ENCODE measurements at places on chromosomes 4 and X.

DNA sequence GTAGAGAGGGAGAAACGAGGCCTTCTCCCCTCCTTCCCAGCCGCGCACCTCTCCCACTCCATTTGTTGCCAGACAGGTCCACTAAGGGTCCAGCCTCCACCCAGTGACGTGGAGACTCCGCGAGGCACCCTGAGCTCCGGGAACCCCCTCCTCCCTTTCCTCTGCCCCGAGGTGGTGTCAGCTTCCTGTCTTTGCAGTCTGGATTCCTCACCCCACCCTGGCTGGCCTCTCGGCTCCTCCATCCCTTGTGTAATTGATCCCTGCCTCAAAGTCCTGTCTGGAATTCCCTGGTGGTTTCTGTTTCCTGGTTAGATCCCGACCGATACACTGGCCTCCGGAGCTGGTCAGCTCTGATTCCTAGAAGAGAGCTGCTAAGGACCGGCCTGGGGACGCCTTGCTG lies 105.9 kb upstream of the SCOC start:
- DNase-seq: no peak

- DNase-seq: no peak
Observed at GRCh38 chrX:136318895-136319597, 18.3 kb downstream of the ADGRG4 start.

DNA sequence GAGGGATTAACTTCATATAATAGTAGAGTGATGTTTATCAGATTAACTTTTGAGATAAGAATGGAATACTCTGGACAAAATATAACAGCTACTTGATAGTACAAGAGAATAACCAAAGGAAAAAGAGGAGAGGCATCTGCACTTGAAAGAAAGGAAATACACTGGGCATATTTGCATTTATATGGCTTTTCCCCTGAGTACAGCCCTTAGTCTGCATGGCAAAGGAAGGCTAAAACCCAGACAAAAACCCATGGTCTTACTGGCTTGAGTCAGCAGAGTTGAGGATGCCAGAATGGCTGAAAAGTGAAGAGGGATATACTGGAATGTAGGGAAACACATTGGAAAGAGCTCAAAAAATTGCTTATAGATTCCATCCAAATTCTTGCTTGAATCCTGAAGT lies 101.6 kb downstream of the COL4A5 start:
- DNase-seq: no peak

DNA sequence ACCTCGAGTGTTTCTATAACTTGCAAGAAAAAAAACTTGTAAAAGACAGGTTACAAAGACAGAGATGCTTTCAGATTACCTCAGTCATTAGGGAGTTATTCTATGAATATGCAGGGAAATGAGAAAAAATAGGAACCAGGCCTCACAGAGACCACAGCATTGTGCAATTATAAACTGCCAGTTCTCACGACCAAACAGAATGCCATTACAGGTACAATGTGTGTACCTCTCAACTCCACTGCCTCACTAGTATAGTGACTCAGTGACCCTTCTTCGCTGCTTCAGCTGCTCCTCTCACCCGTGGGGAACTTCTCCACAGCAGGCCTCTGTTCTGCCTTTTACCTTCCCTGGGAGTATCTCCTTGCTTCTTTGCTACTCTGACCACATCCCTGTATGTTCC lies 2.3 kb upstream of the HTATSF1 start:
- DNase-seq: no peak

DNA sequence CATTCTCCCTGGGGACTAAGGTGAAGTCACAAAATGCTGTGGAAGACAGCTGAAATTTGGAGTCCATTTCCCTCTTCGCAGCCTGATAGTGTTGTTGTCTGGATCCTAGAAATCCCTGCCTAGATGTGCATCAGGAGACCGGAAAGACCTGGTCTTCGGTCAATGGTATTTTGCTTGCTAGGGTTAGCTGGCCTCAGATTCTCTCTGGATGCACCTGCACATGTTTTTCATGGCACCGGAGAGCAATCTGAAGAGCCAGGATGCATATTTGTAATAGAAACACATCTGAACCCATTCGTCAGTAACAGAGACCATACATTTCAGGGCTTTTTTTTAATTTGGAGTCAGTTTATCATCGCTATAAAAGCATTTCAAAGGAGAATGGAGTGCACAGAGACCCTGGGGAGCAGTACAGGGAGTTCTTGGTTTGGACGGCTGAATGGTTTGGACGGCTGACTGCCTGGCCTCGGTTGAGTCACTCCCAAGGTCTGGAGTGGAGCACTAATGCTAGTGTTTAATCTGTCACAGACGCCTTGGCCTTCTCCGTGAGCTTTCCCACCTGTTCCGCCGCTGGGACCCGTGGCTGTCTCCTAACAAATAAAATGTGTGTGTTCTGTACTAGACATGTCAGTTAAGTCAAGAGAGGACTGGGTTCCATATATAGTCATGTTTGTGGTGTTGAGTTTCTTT lies 7.5 kb upstream of the PDLIM3 start:
- peak; percentile 65 for DNase-seq

DNA sequence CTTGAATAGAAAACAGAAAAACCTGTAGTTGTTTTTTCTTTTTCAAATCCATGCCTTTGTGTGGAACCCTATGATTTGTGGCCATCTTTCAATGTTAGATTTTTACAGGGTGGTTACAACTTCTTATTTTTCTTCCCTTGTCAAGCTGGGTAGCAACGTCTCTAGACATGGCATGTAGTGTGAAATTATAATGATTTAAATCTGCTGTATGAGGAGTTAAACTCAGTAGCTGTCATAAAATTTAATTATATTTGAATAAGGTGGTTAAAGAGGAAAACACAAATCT lies 78.1 kb upstream of the CBLL2 start:
- DNase-seq: no peak

DNA sequence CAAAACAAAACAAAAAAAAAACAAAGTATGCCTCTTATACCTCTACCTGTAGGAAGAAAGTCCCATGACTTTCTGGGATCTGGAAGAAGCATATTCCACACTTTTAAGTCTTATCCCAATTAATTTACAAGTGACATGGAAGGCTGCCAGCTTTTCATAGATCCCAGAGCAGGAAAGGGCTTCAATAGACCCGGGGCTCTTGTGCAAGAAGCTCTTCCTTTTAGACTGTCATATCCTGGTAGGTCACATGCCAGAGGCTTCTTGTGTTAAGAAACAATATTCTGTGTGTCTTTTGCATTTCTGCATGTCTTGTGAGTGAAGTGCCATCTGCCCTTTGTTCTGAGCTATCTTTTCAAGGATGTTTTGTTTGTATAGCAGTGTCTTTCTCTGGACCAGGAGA lies 84.4 kb upstream of the PHOX2B start:
- DNase-seq: no peak

GRCh38 chr4:108943976-108944591 lies 181.2 kb upstream of the ETNPPL start:
- DNase-seq: no peak

- no peak for DNase-seq
Observed at GRCh38 chr4:180598281-180598680, 1644.9 kb upstream of the TENM3 start.

DNA sequence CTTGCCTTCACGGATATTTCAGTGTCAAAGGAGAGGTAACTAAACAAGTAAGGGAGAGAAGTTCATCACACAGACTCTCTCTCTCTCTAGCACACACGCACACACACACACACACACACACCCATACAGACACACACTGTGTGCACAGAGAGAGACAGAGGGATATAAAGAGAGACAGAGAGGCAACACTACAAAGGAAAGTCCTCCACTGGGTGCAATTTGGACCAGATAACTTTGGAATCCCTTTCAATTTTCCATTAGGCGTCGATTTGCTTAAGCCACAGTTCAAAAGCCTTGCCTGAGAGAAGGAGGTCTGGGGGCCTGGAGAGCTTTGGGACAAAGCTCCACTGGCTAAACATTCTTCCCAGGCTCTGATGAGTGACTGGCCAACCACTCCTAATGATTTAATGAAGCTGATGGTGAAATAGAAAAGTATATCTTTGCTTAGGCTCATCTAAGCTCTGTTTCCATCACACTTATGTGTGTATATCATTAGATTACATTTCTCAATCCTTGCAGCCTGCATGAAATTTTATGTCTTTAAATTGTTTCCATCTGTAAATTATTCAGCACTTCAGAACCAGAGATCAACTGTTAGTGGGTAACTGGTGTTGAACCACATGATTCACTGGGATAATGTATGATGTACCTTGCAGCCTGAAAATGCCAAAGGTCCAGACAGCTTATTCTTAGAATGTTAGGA lies 180.8 kb downstream of the MAGEB17 start:
- DNase-seq: no peak

GRCh38 chr4:56323327-56323726 lies 64.0 kb downstream of the AASDH start:
- no peak for DNase-seq

DNA sequence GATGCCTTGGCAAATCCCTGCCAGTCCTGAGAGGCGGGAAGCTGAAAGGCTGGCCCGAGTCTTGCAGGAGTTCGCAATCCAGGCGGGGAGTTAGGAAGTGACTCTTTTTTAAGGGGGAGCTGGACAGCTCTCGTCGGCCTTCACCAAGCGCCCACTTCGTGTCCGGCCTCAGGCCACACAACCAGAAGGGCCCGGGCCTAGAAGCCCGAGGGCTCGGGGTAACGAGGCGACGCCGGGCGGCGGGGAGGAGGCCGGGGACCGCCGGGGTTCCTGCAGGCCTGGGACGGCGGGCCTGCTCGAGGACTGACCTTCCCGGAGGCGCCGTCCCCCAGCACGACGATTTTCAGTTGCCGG lies 395 bp downstream of the RAB28 start:
- peak; percentile 23 for DNase-seq

DNA sequence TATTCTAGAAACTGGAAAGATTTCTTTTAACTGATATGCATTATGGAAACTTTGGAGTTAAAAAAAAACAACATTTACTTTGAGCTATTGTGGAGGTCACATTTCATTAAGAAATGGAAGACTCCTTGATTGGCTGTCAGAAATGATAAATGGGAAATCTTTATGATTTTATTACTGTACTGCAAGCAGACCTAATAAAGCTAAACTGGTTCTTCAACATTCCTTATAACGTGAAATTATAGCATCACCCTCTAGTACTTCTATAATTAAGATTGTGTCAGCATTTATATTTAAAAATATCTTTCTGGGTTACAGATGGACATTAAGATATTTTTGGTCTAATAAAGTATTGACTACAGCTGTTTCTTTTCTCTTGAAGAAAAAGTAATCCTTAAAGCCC lies 213.8 kb upstream of the PACRGL start:
- no peak for DNase-seq

- peak; percentile 1 for DNase-seq
Observed at GRCh38 chr4:33924239-33924638, 2320.1 kb downstream of the ARAP2 start.

DNA sequence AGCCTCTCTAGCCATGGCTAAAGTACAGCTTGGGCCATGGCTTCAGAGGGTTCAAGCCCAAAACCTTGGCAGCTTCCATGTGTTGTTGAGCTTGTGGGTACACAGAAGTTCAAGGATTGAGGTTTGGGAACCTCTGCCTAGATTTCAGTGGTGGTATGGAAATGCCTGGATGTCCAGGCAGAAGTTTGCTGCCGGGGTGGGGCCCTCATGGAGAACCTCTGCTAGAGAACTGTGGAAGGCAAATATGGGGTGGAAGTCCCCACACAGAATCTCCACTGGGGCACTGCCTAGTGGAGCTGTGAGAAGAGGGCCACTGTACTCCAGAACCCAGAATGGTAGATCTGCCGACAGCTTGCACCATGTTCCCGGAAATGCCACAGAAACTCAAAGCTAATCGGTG lies 59.5 kb downstream of the NEXMIF start:
- DNase-seq: no peak

DNA sequence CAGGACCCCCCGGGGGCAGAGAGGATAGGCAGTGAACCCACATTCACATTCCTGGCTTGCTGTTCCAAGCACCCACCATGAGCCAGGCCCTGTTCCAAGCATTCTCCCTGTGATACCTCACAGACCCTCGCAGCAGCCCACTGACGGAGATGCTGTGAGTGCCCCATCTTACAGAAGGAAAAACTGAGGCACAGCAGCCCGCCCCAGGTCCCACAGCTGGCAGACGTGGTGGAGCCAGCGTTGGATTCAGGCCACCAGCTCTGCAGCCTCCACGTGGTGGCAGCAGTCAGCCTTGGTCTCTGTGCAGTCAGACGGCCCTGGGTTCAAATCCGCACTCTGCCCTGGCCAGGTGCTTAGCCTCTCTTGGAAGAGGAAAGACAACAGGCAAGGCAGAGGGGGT lies 16.8 kb downstream of the MAN2B2 start:
- no peak for DNase-seq

DNA sequence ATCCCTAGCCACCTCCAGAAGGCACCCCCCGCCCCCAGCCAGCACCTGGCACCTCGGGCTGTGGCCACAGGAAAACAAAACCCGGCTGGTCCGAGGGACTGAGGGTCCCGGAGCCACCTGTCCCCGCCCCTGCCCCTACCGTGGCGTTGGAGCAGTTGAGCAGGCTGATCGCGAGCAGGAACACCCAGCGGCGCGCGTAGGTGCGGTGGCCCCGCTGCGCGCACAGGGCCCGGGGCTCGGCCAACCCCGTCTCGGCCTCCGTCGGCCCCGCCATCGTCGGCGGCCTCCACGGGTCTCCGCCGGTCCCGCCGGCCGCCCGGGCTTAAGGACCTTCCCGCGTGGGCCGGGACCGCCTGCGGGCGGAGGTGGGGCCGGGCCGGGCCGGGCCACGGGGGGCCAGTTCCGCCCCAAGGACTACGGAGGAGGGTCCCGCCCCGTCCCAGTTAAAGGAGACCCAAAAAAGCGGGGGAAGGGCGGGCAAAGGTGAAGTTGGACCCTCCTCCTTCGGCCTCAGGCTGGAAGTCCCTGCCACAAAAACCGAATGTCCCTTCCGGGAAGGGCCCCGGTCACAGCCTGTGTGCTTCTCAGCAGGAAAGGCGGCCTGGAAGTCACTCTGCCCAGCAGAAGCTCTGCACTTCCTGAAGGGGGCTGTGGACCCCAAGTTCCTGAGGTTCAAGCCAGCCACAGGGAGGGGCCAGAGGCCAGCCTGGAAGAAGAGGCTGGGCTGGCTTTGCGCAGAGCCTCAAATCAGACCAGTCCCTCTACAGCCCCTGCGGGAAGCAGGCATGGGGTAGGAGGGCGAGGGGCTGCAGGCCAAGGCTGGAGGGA lies at the start of gene SLC49A3:
Gene SLC49A3, minus strand, starts transcription at position 298 of the 828 bp plus-strand sequence. Its CDS starts 24 bp downstream, at position 274.
- no peak for DNase-seq

DNA sequence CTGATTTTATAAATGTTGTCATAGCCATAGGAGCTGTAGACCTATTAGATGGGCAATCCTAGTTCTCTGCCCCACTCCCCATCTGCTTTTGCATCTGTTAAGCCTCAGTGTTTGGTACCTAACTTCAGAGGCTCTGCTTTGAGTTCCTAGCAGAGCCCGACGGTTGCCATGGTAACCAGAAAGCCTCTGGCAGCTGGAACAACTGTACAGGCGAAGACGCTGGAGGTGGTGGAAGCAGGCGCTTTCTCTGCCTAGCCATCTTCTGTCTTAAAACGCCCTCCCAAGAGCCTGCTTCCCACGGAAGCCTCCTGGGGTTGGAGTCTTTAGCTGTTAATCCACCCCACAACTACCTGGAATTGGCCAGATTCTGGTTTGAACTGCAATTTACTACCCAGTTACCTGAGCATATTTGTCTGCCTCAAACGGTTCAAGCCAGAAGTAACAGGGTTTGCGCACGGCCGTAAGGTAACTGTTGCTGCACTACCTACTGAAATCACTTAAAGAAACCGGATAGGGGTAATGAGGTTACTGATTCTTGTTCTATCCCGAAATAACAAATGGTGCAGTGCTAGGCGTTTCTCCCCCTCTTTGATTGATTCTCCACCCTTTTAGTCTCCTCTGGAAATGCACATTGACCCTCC lies 1.0 kb upstream of the GABRG1 start:
- DNase-seq: no peak

GRCh38 chrX:136747003-136747986 lies 33.4 kb downstream of the ARHGEF6 start:
- DNase-seq: no peak

- DNase-seq: peak; percentile 19
Observed at GRCh38 chrX:107629540-107629909, 1.2 kb downstream of the PRPS1 start.

Measured in kidney glomerular epithelial cell (primary cell).